ENCODE measurements at places on chromosomes 7 and 10.

DNA sequence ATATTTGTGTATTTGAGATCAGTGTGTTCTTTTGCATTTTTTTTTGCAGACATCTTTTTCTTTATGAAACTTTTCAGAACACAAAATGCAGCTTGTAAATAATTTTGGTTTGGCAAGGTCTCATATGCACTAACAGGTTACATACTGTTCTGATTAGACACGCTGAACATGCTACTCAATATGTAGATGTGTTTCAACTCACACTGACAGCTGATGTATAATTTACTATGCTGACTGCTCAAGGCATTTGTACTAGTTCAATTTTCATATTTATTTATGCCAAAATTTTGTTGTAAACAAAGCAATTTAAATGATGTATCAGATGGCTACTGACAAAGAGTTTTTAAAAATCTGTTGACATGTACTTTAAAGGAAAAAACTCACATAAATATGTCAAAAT lies 123.8 kb downstream of the TFEC start:
- DNase-seq, result no peak

DNA sequence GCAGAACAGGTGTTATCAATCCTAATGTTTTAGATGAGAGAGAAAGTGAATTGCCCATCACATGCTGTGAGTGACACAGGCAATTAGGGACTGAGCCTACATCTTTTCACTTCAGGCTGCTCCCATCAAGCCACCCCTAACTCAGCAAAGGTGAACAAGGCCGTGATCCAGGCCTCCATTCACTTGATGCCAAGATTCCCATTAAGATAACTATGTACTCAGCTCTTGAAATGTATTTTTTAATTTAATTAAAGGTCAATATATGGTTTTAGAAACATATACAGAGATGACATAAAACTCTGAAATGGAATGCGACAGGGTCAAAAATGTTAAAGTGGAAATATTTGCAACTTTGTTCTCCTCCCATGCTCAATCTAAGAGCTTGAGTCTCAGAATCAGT lies 27.9 kb upstream of the UBE2H start:
- DNase-seq, result no peak

DNA sequence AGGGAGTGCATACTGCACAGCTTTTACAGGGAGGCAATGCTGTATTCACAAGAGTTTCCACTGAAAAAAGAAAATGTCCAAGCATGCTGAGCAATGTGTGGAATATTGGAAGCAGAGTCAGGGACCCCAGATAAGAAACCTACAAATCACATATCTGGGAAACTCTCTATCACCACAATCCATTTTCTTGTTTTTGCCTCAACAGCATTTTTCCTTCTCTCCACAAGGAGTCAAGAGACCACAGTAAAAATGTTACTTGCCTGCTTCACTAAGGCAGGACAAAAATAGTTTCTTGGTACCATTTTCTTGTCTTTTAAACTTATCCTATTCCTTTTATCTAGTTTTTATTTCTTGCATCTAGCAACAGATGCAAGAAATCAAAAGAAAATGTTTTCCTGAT lies 19.5 kb upstream of the PDE1C start:
- DNase-seq, result no peak

GRCh38 chr10:79449181-79450146 lies 4.0 kb upstream of the ZCCHC24 start:
- DNase-seq, result no peak

DNA sequence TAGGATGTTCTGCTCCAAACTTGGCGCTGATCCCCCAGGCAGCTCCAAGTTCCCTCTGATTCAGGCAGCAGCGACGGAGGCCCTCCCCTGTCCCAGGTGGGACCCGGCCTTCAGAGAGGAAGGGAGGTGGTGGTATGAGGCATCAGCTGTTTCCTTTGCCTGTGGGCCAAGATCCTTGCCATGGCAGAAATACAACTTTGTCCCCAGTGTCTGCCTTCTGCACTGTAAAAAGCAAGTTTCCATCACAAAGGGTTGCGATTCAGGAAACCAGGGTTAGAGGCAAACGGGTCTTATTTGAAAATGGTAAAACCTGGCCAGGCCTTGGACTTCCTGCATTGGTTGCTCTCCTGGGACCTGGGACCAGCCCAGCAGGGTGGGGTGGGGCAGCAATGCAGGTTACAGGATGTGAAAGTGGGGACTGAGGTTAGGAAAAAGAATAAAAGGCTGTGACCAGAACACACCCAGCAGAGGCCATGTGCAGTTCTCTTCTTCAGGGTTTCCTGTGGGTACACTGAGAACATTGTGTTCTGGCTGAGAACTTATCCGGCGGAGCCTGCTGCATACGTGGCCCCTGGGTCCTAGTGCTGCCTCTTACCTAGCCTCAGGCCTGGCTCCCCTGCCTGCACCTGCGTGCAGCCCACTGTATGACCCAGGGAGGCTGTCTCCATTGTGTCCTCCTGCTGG lies 25.1 kb upstream of the DDIT4 start:
- DNase-seq, result peak; percentile 83

GRCh38 chr10:57849691-57850357 lies 417.9 kb downstream of the IPMK start:
- no peak for DNase-seq

GRCh38 chr7:131900785-131901287 lies 344.4 kb upstream of the PODXL start:
- no peak for DNase-seq

DNA sequence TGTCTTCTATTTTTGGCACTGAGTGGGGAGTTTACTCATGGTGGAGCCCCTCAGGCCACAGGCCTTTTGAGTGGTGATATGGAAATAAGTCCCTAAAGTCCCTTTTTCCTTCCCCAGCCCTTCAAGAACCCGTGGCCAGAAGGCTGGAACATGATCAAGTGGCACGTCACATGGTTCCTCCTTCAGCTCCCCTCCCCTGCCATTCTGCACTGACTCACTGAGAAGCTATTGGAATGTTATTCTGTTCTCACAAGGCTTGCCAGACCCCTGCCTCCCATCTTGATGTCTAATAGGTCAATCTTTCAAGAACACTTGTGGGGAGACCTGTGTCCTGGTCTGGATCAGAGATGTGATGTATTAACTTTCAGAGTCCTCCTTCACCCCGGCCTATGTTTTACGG lies 279.8 kb downstream of the SEC23IP start:
- DNase-seq, result no peak

DNA sequence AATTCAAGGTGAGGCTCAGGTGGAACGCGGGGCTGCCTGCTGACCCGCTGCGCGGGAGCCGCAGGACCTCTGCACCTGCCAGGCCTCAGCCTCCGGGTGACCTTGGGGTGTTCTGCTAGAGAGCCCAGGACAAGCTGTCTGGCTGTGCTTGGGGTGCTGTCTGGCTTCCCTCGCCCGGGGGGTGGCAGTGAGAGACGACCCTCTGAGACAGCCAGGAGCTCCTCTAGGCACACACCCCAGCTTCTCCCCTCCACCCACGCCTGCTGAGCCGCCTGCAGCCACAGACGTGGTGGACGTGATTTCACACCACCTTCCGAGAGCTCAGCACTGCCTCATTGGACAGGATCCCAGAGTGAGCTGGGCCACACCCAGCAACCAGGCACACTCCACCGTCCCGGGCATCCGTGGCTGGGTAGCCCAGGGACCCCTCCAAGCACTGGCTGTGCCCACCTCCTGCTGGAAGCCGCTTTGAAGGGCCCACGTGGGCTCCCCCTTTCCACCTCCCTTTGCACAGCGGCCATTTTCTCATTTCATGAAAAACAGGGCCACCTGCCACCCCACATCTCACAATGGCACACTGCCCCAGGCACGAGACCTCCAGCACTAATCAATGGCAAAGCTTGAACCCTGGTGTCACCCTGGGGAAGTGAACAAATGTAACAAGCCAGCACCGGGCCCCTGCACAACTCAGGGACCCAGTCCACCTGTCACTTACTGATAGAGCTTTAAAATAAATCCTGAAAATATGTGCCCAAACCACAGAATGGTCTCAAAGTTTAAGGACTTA lies 35.0 kb downstream of the ZFAND2A start:
- no peak for DNase-seq
